Nephron progenitor cell (in vitro differentiated cells): ENCODE measurements at places on chromosomes 3 and 15.

DNA sequence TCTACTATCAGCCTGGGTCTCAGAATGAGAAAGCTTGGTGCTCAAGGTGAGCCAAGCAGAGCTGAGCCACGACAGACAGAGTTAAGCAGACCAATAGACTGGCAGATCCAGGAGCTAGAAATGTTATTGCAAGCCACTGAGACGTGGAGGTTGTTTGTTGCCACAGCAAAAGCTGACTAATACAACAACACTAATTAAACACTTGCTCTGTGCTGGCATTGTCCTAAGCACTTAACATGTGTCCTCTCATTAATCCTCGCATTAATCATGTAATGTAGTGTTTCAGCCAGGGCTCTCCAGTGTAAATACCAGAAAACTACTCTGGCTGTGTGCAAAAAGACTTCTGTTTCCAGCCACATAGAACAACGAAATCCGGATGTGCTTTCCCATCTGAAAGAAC, 11.6 kb upstream of the SPSB4 start:
- DNase-seq = no peak

DNA sequence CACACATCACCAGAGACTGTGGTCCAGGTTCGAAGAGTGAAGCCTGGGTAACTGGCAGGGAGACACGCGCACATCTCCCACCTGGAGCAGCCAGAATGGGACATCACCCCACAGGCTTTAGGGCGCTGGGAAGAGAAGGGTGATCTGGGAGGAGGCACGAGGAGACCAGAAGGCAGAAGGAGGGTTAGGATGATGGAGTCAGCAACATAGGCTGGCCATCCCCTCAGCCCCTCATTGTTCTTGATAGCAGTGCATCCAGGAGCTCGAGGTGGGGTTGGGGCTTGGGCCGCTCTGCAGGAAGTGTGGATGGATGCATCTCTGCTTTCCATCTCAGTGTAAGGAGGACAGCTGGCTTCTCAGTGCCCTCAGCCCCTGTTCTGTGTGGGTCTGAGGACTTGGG, 15.2 kb downstream of the PLA2G4F start:
- no peak for DNase-seq

GRCh38 chr3:128076483-128077201, 24.4 kb downstream of the SEC61A1 start:
- peak; percentile 66 for DNase-seq

DNA sequence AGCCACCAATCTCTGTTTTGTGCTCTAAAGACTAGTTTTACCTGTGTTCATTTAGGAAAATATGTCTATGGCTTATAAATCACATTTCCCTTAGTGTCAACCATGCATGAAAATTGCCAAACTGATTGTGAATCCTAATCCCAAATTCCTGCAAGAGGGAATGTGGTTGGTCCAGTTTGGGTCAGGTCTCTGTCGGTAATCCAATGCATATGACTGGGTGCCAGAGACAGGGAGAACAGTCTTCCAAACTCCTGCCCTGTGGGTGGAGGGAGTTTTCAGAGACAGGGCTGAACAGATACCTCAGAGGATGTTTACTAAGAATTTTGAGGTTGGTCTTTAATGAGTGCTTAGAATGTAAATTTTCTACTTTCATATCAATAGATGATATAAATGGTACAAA, 300.5 kb upstream of the ARL6 start:
- no peak for DNase-seq

DNA sequence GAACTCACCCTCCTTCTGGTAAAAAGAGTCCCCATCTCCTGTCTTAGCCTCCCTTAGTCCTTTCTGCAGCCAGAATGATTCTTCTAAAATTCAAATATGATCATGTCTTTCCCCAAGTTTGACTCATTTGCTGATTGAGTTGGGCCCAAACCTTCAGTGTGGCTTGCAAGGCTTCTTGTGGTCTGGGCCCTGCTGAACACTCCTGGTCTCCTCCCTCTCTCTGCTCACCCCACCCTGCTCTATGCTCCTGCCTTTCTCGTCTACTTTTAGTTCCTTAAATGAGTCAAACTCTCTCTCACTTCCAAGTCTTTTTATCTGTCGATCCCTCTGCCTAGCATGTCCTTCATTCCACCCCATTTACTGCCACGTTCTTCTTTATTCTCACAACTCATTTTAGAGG, 72.6 kb downstream of the CCR1 start:
- no peak for DNase-seq

DNA sequence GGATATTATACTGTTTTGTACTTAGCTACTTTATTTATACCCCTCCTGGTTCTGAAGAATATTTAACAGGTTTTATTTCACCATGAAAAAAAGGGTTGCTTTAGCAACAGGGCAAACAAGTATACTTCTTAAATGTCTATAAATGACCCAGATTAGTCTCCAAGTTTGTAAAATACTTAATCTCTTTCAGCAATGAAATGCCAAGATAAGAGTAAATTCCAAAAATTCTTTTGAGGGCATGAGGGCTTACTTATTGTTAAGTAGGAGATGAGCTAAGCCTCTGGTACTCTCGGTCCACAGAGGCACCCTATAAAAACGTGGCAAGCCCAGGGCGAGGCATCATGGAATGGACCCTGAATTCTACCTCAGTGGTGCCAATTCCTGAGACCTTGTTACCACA, 264.8 kb upstream of the NSMCE3 start:
- no peak for DNase-seq

- no peak for DNase-seq
Observed at GRCh38 chr15:73286311-73286710, 82.4 kb downstream of the HCN4 start.

DNA sequence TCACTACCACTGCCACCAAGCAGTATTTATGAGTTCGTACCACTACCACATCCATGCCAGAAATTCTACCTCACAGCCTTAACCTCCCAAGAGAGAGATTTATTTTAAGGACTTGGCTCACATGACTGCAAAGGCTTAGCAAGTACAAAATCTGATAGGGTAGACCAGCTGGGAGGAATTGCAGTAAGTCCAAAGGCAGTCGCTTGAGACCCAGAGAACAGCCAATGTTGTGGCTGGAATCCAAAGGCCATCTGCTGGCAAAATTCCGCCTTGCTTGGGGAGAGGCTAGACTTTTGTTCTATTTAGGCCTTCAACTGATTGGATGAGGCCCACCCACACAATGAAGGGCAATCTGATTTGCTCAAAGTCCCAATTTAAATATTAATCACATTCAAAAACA, 101.4 kb upstream of the STT3B start:
- no peak for DNase-seq

- no peak for DNase-seq
Observed at GRCh38 chr3:62954580-62954979, 79.4 kb upstream of the CADPS start.

DNA sequence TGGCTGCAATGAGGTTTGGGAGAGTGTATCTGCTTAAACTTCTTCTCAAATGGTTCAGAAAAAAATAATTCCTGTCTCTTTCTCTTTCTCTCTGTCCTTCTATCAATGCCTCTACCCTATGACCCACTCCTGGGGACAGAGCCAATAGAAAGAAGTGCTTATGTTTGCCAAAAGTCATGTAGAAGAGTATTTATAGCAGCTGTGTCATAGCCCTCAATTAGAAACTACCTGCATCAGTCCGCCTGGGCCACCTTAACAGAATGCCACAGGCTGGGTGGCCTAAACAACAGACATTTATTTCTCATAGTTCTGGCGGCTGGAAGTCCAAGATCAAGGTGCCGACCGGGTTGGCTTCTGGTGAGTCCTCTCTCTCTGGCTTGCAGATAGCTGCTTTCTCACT, 92.5 kb downstream of the HMG20A start:
- no peak for DNase-seq

- DNase-seq = no peak
Observed at GRCh38 chr15:87357637-87358313, 898.8 kb downstream of the NTRK3 start.

- no peak for DNase-seq
Observed at GRCh38 chr3:57383406-57383805, 90.9 kb upstream of the ASB14 start.

GRCh38 chr3:141537856-141538255, 51.0 kb downstream of the RASA2 start:
- no peak for DNase-seq

- DNase-seq = no peak
Observed at GRCh38 chr3:54550221-54550977, 377.5 kb downstream of the LRTM1 start.

DNA sequence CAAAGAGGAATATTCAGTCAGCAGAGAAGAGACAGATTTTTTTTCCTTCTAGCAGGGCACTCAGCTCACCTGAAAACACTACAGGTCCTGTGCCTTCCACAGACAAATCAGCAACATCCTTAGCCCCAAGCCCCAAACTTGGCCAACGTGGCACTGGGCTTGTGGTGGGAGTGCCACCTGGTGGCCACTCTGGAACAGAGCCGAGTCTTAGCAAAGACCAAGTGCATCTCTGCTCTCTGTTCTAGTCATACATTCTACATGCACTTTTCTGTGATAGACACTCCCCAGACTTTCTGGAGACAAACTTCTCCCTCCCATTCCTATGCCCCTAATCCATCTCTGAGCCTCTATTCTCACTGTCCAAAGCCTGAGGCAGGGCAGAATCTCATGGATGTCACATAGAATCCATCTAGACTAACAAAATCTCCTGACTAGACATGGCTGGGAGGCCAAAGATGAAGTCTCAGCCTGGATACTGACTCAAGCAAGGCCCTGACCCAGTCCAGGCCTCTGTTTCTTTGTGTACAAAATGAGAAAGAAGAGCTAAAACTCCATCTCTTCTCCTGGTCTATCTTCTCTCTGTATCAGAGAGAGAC, 5.1 kb upstream of the SEMA7A start:
- peak; percentile 79 for DNase-seq

DNA sequence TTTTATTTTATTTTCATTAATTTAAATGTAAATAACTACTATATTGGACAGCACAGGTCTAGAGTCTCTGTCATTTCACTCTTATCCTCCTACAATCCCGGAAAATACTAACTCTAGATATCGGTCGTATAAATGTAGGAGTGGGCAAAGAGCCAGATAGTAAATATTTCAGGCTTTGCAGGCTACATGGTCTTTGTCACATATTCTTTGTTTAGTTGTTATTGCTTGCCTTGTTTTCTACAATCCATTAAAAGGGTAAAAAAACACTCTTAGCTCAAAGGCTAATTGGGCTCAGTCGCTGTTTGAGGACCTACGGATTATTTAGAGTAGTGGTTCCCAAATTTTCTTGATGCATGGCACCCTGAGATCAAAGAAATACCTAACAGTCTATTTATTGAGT, 1.7 kb downstream of the KNL1 start:
- DNase-seq = no peak

DNA sequence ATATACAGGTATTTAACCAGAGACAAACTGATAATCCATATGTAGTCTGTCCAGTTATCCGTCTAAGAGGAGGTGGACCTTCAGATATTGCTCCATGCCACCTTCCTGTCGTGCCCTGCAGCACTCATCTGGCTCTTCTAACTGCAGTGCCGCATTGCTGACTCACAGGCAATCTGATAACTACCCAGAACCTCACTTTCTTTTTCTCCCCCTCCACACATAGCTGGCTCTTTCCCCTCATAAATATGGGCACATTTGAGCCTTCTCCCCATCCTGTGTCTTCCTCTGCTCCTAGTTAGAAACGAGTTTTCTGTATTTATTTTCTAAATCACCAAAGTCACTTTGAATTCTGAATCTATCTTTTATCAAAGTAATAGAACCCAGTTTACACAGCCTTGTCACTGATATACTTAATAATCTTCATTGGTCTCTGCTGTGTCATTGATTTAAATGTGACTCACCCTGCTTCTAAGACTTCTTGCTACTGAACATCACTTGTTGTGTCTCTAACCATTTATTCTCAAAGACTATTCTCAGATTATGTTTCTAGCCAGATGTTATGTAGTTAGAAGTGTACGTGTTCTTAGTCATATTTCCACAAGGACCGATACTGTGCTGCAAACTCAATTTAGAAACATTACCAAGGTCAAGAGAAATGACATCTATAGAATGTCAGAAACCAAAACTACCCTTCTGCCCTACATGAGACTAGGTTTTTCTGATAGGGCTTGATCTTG, 17.4 kb upstream of the KCNMB2 start:
- no peak for DNase-seq

GRCh38 chr3:145519398-145520047, 641.5 kb downstream of the PLOD2 start:
- DNase-seq = no peak

DNA sequence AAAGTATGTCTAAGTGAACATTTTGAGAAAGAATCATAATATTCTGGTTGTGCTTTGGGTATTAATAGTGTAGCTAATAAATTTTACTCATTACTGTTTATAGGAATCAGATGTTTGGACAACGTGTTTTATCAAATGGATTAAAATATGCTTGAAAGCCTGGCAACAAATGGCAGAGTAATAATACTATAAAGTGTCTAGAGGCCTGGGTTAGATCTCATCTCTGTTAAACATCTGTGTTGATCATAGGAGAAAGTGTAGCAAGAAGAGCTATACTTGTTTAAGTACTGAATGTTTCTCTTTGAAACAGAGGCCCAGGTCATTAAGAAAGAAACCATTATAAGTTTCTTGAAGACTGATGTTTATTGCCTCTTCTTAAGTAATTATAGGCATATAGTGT, 30.5 kb downstream of the VPS8 start:
- DNase-seq = no peak

GRCh38 chr15:90074916-90075315, 27.4 kb downstream of the IDH2 start:
- no peak for DNase-seq

DNA sequence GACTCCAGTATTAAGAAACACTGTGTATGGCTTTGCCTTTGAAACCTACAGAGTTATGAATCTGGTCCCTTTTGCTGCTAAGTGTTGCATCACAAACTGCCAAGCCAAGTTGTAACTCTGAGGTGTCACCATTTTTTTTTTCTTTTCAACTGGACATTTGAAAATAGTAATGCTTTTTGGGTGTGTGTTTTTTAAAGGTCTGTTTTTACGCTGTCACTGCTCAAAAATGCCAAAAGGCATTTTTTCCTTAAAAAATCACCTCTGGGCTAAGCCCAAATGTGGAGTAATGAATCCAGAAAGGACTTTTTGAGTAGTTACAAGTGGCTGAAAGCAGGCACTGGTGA, 9.5 kb downstream of the SMAD3 start:
- no peak for DNase-seq

DNA sequence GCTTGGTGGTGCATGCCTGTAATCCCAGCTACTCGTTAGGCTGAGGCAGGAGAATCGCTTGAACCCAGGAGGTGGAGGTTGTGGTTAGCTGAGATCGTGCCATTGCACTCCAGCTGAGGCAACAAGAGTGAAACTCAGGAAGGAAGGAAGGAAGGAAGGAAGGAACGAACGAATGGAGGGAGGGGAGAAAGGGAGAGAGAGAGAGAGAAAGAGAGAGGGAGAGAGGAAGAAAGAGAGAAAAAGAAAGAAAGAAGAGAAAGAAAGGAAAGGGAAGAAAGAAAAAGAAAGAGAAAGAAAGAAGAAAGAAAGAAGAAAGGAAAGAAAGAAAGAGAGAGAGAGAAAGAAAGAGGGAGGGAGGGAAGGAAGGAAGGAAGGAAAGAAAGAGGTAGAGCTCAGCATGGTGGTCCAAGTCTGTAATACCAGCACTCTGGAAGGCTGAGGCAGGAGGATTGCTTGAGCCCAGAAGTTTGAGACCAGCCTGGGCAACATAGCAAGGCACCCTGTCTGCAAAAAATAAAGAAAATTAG, 81.9 kb downstream of the P2RY1 start:
- no peak for DNase-seq
